ENCODE measurements at places on chromosomes 16 and 17.

- no peak for DNase-seq
Measured at GRCh38 chr17:48634493-48635208, 8.5 kb upstream of the HOXB9 start.

DNA sequence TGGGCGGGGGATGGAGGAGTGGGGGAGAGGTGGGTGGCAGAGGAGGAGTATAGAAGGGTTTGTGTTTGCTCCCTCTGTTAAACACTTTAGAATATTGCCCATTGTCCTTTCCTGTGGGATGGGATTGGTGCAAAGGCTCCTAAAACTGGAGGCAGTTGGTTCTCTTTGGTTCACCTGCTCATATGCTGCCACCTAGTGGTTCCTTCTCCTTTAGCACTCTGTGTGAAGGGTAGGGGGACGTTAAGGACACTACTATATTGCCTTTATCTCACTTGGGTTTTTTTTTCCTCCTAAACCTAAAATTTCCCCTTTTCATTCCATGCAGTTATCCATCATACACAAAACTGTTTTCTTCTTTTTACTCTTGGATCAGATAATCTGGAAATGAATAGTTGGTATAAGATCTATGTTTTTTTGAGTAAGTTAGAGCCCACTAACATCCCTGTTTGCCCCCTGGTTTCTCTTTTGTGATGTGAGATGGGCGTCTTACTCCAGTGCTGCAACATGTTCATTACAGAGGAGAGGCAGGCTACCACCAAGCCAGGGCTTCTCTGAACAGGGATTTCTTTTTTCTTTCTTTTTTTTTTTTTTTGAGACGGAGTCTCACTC lies 23.8 kb downstream of the SNX11 start:
- peak; percentile 28 for DNase-seq

DNA sequence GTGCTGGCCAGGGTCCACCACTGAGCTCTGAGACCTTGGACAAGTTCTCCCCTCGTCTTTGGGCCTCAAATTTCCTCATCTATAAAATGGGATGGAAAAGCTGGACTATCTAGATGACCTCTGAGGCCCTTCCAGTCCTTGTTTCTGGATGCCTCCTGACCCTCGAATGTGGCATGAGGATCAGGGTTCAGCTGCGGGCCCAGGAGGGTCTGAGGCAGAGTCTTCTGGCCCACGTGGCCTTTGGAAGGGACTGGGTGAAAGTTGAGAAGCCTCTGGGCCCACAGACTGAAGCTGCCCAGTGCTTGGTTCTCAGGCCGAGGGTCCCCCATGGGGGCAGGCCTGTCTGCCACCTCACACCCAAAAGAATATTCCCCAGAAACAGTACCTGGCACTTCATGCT lies 16.9 kb upstream of the MRPS23 start:
- no peak for DNase-seq

DNA sequence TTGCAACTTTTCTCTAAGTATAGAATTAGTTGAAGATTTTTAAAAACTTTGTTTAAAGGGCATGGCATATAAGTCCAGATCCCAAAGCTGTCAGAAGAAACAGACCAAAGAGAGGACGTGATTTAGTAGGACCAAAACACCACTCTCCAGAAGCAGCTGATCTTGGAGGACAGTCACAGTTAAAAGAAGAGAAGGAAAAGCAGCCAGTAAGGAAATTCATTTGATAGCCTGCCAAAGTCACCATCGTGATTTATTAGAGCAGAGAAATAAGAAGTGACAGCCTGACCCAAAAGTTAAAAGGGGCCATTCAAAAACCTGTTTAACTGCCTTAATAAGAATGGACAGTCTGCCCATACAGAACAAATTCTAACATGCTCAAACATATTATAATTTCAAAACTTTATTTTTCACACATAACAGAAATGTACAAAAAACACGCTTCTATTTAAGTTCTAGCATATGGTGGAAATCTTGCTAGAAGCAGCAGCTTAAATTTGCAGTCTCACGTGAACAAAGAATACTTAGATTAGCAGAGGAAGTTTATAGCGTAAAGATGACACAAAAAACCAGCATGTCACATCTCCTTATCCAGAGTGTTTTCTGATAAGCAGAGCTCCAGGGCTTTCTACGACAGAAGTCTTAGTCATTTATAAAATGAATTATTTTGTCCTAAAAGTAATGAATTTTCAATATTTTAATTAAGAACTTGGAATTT lies 37.2 kb downstream of the TXNDC11 start:
- DNase-seq: no peak

DNA sequence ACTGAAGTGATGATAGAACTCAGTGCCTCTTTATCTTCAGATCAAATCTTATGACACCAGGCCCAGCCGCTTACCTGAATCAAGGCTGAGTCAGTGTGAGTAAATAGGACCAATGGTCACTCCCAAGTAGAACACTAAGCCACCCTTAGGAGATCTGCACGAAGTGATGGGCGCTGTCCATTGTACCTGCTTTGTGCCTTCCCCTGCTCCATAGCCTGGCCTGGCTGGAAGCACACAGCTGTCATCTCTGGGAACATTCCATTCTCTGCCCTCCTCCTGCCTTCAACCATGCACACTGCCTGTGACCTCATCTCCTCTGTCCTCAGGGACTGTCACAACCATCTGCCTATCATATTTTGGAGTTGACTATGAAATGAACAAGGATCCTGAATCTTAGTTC lies 279.5 kb upstream of the ASIC2 start:
- no peak for DNase-seq
